ENCODE measurements at places on chromosomes 6 and 20.

DNA sequence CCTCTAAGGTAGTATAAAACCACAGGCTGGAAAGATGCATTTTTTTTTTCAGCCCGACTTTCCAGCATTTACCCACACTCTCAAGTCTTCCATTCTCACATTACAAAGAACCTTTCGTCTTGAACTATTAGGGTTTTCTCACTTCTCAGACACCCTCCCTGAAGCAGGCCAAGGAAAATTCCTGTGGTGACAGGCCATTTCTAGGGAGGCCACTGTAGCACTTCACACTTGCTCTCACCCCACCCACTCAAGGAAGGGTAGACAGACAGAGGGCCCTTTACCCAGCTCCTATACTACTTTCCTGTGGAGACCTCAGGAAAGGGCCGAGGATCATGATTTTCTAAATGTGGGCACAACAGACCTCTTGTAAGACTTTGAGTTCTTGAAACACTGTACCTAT lies 27.7 kb downstream of the KCNS1 start:
- no peak for DNase-seq

DNA sequence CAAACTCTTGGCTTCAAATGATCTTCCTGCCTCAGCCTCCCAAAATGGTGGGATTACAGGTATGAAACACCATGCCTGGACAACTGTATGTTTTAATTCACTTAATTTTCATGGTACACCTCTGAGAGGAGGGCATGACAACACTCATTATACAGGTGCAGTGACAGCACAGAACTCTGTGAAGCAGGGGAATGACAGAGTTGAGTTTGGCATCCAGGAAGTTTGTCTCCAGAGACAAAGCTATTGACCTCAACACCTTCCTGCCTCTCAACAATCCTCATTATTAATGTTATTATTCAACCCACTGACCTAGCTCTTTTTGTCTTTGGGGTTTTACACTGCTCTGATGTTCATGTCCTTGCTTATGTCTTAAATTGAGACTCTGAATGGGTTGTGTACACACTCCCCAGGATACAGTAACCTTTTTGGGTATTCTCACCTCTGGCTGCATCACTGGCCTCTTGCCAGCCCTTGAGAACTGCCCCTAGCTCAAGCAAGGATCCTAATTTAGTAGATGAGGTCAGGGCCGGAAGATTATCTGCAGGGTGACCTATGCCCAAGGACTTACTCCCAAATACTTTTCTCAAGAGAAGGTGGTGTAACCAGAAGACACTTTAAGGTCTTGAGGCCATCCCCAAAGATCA lies 13.0 kb upstream of the IER3 start:
- no peak for DNase-seq

GRCh38 chr20:39795401-39796272 lies 833.5 kb downstream of the DHX35 start:
- DNase-seq = no peak

DNA sequence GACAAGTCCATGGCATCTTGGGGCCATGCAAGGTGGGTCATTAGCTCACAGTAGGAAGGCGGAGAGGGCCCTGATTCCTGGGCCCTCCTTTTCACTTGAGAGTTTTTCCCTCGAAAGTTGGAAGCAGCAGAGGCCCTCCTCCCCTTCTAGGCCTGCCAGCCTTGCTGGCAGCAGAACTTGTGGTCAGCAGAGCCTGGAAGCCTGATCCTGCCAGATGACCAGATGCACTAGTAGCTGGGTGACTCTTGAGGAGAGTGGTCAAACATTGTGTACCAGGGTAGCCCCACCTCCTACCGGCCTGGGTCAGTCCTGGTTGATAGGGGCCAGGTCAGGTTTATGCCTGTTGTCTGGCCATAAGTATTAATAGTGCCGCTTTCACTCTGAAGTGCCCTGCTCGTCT lies 3.8 kb upstream of the HMGA1 start:
- DNase-seq = no peak

GRCh38 chr6:150207931-150208570 lies 65.2 kb downstream of the PPP1R14C start:
- DNase-seq = no peak

GRCh38 chr6:38348371-38348770 lies 291.4 kb downstream of the BTBD9 start:
- DNase-seq = no peak

GRCh38 chr6:80638213-80639055 lies 532.0 kb downstream of the BCKDHB start:
- DNase-seq = no peak

GRCh38 chr6:28446818-28447511 lies 3.7 kb upstream of the ZSCAN23 start:
- no peak for DNase-seq

DNA sequence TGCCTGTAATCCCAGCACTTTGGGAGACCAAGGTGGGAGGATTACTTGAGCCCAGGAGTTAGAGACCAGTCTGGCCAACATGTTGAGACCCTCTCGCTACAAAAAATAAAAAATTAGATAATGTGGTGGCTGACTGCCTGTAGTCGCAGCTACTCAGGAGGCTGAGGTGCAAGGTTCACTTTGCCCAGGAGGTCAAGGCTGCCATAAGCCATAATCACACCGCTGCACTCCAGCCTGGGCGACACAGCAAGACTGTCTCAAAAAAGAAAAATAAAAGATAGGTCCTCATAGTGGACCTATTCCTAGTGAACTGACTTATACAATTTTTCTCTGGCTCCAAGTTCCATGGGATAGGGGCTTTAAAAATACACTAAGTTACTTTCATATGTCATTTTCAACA lies 41.9 kb downstream of the MRS2 start:
- no peak for DNase-seq

DNA sequence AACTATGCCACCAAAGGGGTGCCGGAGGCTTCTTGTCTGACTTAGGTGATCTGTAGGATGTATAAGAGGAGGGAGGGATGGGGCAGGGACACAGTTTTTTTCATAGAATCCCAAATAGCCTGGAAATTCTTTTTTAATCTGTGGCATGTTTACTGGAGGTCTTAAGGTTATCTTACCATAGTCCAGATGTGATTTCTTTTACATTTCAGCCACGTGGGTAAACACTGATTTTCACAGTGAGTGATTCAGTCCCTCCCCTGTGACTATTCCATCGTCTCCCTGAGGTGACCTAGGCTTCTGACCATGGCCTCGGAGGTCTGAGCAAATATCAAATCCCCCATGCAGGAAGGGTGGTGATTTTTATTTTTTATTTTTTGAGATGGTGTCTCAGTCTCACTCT lies 67.7 kb downstream of the AKAP12 start:
- no peak for DNase-seq

DNA sequence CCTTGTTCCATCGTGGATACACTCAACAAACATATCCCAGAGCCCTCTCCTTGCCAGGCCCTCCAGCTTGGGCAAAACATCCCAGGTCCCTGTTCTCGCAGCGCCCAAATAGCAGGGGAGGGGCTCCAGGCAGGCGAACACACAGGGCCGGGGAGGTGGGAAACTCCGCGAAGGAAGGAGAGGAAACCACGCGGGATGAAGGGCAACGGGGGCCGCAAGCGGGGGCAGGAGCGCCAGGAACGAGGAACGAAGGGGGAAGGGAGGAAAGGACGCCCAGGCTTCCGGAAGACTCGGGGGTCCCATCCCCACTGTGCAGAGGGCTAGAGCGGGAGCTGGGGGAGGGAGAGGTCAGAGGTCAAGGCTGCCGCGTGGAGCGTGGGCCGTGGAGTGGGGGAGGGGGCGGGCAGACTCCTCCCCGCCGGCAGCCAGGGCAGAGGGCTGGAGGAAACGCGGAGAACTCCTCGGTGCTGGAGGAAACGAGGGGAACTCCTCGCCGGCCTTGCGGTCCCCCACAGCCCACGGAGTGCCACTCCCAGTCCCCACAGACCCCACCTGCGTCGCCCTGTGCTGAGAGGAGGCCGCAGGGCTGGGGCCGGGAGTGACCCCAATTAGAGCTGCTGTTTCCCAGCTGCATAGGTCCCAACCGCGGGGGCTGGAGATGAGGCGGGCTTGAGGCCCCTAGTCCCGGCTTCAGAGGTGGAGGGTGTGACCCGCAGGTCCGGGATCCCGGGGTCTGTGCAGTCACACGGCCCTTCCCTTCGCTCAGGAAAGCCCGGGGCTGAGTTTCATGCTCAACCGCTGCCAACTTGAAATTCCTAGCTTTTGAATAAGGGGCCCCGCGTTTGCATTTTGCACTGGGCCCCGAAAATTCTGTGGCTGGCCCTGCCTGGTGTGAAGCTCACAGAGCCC lies 1.2 kb upstream of the RBM38 start:
- peak; percentile 54 for DNase-seq

DNA sequence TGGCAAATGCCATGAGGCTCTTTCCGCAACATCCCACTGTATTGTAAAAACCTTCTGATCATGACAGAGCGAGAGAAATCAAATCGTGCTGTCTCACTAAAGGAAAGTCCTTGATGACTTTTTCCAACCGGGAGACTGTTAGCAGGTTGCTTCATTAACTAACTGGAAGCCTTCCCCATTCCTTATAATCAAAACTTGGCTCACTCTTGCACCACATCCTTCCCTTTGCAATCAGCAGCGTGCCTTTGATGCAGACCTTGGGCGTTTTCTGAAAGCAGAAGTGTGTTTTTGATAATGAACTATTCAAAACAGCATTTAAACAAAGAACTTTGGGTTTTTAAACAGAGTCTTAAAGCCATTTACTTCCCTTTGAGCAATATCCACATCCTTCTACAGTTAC lies 96.2 kb upstream of the CNR1 start:
- DNase-seq = no peak

GRCh38 chr6:111620169-111620568 lies 14.5 kb upstream of the TRAF3IP2 start:
- DNase-seq = no peak

- DNase-seq = no peak
These were observed 155.7 kb upstream of the JARID2 start for GRCh38 chr6:15090145-15090579.

- no peak for DNase-seq
These were observed 24.5 kb downstream of the MAP3K5 start for GRCh38 chr6:136767570-136768309.

DNA sequence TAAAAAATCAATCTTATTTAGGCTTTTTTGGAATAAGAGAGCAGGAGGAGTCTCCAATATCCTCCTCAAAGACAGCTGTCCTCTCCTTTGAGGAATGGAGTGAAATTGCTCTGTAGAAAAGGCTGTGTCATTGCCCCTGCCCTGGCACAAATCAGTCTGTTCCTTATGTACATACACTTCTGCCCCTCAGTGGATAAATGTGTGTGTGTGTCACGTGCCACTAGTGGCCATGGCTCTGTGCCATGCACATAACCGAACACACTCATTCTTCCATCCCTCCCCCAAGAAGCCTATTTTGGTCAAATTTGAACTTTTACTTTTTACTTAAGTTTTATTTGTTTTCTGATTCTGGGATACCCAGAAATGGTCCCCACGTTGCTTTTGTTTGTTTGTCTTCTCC lies 49.2 kb downstream of the ANKS1A start:
- no peak for DNase-seq

GRCh38 chr6:121042766-121043165 lies 291.5 kb downstream of the TBC1D32 start:
- no peak for DNase-seq

DNA sequence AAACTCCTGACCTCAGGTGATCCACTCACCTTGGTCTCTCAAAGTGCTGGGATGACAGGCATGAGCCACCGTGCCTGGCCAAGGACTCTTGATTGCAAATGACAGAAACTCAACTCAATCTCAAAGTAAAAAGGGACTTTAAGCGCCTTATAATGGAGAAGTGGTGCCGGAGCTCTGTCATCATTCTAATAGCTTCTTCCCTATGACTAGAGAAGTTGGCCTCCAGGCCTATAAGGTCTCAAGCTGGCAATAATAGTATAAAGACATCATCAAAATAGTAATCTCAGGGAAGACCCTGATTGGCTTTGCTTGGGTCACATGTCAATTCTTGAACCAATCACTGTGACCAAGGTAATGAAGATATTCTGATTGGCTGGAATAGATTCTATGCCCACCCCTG lies 8.5 kb upstream of the KIAA1755 start:
- DNase-seq = no peak

GRCh38 chr6:12345694-12346058 lies 55.5 kb downstream of the EDN1 start:
- DNase-seq = no peak

DNA sequence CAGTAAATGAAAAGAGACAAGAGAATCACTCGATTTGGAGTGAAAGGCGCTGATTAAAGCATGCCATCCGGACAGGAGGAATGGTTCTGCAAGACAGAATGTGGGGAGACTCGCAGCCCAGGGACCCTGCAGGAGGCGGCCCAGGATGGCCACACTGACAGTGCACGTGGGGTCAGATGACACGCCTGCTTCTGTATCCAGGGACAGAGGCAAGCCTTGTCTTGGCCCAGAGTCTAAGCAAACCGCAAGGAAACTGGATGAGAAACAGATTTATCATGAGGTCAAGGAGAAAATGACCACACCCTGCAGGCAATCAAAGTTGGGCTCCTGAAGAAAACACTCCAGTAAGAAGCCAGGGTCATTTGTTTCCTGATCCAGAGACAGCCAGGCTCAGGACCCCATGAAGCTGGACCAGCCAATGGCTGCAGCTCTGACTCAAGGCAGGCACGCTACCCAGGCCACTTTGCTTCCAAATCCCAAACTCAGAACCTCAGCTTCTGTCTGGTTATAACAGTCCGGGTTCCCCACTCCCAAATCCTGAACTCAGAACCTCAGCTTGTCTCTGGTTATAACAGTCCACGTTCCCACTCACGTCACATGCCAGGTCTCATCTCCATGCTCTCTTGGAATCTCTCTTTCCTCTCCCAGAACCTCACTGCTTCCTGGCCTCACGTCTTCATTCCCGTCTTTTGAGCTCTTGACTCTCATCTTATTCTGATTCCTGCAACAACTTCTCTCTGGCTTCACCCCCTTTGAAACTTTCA lies 144.9 kb upstream of the THBS2 start:
- no peak for DNase-seq

DNA sequence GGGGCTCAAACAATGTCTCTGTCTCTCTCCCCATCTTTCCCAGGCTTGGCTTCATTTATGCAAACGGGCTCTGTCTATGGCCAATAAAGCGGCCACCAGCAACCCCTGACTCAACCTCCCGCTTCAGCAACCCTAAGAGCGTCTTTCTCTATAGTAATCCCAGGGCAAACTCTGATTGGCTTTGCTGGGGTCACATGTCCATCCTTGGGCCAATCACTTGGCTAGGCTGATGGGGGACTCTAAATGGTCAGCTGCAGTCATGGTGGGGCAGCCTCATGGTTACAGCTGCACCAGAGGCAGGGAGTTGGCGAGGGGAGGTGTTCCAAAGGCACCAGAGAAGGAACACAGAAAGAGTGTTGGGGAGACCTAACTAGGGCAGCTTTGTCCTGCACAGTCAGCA lies 68.5 kb upstream of the BLCAP start:
- no peak for DNase-seq

DNA sequence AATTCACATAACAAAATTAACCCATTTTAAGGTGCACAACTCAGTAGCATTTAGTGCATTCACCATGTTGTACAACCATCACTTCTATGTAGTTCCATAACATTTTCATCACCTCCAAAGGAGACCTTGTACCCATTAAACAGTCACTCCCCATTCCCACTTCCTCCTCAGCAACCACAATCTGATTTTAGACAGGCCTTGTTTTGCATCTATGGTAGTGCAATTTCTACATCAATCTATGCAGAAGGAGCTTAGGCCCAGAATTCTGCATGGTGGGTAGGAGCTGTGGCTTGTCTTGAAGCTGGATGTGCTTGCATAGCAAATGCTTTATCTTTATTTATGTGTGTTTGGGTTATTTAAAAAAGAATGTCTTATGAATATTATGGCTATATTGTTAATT lies 13.5 kb upstream of the HLA-DQA1 start:
- DNase-seq = no peak

All from T-helper 17 cell (primary cell).